GM18507 (cell line): ENCODE measurements at places on chromosomes 1 and 21.
A peak's percentile ranks its signal among the peaks of the same experiment; 100 is the strongest.

DNA sequence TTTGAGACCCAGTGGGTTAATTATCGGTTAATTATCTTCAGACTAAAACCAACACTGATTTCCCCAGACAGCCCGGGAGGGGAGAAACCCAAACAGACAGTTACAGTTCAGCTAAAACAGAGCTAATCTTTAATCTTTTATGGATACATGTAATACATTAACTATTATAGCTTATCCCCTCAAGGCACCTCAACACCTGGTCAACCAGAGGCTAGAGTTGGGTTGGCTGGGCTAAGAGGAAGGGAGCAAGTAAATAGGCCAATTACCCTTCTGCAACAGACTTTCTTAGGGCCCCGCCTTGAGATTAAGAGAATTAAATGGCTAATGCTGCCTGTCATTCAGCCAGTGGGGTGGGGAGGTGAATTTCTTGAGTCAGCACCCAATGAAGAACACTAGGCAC is 6.6 kb upstream of the MED18 start:
- peak; percentile 25 for DNase-seq

- no peak for DNase-seq
These were observed 4.2 kb upstream of the GPN2 start for GRCh38 chr1:26894263-26894662.

DNA sequence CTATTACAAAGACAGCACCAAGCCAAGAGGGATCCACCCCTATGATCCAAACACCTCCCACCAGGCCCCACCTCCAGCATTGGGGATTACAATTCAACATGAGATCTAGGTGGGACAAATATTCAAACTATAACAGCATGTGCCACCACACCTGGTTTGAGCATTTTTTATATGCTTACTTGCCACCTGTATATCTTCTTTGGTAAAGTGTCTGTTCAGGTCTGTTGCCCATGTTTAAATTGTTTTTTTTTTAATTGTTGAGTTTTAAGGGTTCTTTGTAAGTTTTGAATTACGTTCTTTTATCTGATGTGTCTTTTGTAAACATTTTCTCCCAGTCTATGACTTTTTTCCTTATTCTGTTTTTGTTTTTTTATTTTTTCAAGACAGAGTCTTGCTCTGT is 83.4 kb downstream of the LRIG2 start:
- no peak for DNase-seq

DNA sequence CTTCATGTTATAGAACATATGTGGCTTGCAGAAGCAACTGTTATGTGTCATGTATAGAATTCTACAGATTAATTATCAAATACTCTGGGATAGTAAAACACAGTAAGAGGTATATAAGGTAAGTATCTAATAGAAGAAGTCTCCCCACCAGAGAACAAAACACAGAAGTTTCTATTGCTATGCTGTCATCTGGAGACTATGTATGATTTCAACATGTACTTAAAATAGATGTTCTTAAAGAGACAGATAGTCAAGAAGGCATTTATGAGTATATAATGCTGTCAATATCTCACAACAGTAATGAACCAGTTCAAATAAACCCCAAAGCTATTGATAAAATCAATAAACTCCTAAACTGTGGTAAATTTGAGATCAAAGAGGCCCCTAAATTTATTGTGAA is 8.1 kb upstream of the ADCY10 start:
- no peak for DNase-seq

DNA sequence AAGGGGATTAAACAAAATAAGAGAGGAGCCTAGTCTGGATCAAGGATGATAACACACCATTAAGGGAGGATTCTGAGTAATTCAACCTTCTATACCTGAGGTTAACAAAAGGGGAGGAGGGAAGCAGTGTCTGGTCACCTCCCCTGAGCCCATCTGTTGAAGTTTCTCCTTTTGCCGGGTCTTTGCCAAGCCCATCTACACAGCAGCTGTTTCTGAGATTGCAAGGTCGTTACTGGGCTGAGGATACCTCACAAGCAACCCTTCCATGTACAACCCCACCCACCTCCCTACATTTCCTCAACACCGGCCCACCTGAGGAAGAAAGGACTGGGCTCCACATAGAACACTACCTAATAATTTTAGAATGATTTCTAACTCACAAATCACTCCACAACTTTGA is 26.3 kb downstream of the LRRC52 start:
- no peak for DNase-seq

DNA sequence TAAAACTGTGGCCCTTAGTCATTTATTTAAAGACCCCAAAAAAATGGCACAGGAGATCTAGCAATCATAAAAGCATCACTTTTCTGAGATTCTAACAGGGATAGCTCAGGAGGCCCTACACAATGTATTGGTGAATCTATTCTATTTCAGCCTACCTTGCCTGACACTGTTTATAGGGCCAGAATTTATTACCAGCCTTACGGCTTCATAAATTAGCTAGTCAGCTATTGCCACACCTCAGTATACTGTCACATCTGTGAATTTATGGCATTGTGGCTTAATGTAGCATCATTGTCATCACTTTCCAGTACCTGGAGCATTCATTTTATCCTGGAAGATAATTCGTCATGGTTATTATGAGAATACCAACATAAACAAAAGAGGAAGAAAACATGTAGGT is 121.2 kb upstream of the ERG start:
- DNase-seq, result no peak

- peak; percentile 48 for DNase-seq
These were observed 43.3 kb downstream of the PTPRC start for GRCh38 chr1:198681831-198682759.

DNA sequence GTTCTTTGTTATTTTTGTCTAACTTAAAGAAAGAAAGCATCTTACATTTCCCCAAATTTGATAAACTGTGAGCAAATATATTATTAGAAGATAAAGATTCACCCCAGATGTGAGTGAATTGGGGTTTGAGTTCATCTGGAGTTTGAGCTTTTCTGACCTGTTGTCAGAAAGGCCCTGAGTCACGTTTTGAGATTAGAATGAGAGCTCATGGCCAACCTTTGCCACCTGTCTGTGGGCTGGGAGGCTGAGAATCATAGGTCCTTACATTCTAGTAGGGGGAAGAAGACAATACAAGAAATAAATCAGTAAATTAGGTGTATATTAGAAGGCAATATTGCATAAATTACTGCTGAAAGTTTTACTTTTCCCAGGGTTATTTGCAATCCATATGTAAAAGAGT is 22.3 kb downstream of the STYXL2 start:
- no peak for DNase-seq

DNA sequence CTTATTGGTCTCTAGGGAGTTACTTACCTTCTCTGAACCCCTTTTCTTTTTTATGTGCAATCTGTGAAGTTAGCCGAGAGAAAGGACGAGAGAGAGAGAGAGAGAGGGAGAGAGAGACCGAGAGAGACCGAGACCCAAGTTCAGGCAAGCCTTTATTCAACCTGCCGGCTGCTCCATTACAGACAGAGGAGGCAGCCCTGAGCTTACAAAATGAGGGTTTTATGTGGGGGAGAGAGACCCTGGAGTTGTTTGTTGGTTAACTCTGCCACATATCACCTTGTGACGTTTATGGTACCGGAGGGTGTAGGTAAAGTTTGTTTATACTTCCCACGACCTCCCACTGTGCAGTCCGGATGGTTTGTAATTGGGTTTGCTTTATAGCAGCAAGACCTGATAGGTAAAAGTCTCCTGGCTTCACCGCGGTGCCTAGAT is 1.5 kb upstream of the MCOLN3 start:
- no peak for DNase-seq

GRCh38 chr1:95265106-95265505 is 31.1 kb downstream of the RWDD3 start:
- DNase-seq, result no peak

- no peak for DNase-seq
These were observed 114.3 kb downstream of the DMRTB1 start for GRCh38 chr1:53573522-53573921.

DNA sequence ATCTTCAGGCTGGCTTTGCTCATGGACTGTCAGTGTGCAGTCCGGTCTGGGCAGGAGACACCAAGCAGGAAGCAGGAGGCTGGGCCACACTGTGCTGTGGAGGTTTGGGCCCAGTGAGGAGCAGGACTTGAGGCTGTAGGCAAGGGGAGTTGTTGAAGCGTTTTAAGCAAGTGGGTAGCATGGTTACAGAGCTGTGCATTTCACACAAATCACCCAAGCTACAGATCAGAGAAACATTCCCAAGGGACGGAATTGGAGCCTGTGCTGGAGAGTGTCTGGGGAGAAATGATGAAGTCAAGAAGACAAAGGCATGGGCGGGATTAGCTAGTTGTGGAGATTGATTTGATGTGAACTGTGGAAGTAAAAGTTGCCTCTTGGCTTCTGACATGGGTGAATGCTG is 60.9 kb downstream of the KIF21B start:
- no peak for DNase-seq

DNA sequence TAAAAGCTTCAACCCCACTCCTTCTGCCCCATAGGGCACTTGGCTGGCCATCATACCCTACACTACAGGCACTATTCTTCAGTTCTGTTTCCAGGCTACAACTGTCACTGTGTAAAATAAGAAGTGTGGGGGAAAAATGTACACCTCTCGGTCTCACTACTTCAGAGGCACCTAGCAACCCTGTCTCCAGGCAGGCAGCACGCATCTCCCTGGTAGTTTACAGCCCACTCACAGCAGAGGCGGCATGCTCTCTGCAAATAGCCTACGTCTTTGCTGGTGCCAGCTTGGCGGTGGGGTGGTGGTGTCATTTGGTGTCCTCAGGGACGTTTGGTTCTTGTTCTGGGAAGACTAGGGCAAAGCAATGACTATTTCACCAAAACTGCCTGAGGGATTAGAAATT is 48.2 kb upstream of the BTG3 start:
- no peak for DNase-seq

DNA sequence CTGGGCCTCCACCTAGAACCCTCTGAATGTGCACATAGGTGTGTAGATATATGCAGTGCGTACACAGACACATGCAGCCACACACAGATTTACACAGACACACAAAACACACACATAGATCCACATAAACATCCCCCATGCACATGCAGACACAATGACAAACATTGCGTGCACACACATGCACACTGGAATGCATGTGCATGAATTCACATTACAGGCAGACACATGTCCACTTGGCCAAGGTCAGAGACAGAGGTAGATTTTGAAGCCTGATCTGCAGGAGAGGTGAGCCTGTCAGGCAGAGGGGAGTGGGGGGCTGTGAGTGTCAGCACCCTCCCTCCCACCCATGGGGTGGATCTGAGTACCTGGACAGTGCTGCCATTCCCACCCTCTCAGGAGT is 338.5 kb downstream of the PTPRU start:
- DNase-seq, result no peak

DNA sequence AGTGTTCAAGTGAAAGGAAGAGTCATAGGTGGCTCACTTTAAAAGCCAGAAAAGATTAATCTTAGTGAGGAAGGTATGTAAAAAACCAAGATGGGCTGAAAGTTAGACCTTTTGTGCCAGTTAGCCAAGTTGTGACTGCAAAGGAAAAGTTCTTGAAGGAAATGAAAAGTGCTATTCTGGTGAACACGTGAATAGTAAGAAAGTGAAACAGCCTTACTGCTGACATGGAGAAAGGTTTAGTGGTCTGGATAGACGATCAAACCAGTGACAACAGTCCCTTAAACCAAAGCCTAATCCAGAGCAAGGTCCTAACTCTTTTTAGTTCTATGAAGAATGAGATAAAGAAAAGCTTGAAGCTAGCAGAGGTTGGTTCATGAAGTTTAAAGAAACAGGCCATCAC is 106.4 kb downstream of the CTH start:
- DNase-seq, result no peak

DNA sequence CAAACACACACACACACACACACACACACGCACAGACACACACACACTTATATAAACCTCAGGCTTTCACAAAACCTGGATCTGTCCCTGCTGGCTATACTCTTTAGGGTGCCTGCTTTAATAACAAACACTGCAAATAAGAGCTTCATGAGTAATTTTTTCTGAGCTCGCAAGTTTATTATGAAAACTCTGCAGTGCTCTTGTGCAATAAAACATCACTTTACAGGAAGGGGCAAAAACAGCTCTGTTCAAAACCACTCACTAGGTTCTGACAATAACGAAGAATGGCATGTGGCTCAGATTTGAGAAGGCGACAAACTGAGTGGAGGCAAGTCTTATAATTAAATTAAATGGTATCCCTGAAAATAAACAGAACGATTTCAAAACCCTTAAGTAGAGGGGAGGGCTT is 42.6 kb upstream of the CTPS1 start:
- DNase-seq, result no peak

DNA sequence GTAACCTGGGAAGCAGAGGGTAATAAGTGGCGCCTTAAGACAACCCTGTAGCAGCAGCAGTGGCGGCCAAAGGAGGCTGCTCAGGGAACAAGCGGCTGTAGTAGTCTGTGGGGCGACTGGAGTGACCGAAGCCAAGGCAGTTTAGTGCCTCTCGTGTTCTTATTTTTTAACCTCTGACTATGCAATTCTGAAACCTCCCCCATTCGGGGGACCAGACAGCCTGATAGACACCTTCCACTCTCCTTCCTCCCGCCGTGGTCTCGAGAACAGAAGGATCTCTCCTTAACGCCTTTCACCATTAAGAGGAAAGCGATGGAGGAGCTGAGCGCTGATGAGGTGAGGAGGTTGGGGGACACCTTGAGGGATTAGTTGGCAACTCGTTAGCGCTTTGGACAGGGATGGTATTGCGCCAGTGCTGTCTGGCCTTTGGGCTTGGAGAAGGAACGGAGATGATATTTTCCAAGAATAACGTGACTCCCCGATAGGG is 644 bp downstream of the UBE4B start:
- DNase-seq, result no peak

- no peak for DNase-seq
These were observed 59.3 kb downstream of the NOS1AP start for GRCh38 chr1:162128693-162129356.

GRCh38 chr1:245260110-245260882 is 105.5 kb downstream of the KIF26B start:
- DNase-seq, result no peak

- DNase-seq, result no peak
These were observed 232.4 kb upstream of the AJAP1 start for GRCh38 chr1:4421986-4422385.

- no peak for DNase-seq
These were observed 73.5 kb downstream of the TTC3 start for GRCh38 chr21:37146320-37147235.

GRCh38 chr1:12495725-12496124 is 122.3 kb downstream of the DHRS3 start:
- no peak for DNase-seq

- DNase-seq, result no peak
These were observed 303.7 kb downstream of the HLX start for GRCh38 chr1:221182791-221183533.

DNA sequence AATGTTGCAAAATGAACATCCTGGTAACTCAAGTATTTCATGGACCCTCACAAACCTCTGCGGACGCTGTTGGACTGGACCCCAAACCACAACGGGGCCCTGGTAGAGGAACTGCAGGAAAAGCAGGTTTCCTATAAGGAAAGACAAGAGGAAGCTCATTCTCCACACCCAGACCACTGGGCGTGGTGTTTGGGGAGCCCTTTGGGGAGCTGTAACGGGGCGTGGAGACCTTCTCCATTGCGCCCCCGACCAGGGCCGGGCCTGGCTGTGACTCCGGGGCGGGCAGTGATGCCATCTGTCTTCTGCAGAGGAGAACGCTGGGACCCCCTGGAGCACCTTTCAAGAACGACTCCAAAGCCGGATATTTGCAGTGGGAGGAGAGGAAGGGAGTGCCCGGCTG is 30.0 kb upstream of the AGPAT3 start:
- DNase-seq, result no peak

- no peak for DNase-seq
These were observed 648.8 kb downstream of the PTPRC start for GRCh38 chr1:199287647-199288046.
